ENCODE measurements at places on chromosomes 4 and X. TPM values are rescaled to one million over a fixed set of nuclear protein-coding genes. Genes with fewer than 3 reads are reported as not detected.

DNA sequence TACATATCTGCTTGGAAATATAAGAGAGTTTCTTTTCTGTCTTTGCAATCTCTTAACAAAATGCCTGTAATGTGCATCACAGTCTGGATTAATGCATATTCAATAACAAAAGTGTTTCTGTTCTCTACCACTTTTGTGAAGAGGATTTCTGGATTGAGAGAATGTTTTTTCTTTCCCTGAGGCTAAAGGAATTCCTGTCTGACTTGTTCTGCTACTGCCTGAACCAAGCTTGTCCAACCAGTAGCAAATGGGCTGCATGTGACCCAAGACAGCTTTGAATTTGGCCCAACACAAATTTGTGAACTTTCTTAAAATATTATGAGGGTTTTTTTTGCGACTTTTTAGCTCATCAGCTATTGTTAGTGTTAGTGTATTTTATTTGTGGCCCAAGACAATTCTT lies 1133.9 kb downstream of the SH3BGRL start:
- H3K4me1 ChIP-seq = no peaks in the 10 kb centered on the region
- no peak for DNase-seq
- no peak overlapping the region for H3K4me3 ChIP-seq
- no peaks in the 10 kb centered on the region for H3K27me3 ChIP-seq
- H3K27ac ChIP-seq = no peak overlapping the region

Gene RAB33A
- total RNA-seq = 9.9 TPM

Gene PNMA6F
- under 0.01 TPM for total RNA-seq

- DNase-seq = no peak
- H3K27me3 ChIP-seq = no peaks in the 10 kb centered on the region
- no peak overlapping the region for H3K4me3 ChIP-seq
- H3K27ac ChIP-seq = no peak overlapping the region
- no peaks in the 10 kb centered on the region for H3K4me1 ChIP-seq
These were observed 124.6 kb downstream of the NDST3 start for GRCh38 chr4:118158763-118159375.

GRCh38 chr4:80138551-80139538 lies 58.5 kb upstream of the PRDM8 start:
- DNase-seq = peak; percentile 57
- no peak overlapping the region for H3K4me3 ChIP-seq
- H3K27ac ChIP-seq = no peak overlapping the region

- no peaks in the 10 kb centered on the region for H3K36me3 ChIP-seq
- H3K27me3 ChIP-seq = no peaks in the 10 kb centered on the region
- H3K4me3 ChIP-seq = no peak overlapping the region
- peak overlapping the region; percentile 83 for H3K27ac ChIP-seq
These were observed 23.1 kb upstream of the TLR7 start for GRCh38 chrX:12843668-12844279.

DNA sequence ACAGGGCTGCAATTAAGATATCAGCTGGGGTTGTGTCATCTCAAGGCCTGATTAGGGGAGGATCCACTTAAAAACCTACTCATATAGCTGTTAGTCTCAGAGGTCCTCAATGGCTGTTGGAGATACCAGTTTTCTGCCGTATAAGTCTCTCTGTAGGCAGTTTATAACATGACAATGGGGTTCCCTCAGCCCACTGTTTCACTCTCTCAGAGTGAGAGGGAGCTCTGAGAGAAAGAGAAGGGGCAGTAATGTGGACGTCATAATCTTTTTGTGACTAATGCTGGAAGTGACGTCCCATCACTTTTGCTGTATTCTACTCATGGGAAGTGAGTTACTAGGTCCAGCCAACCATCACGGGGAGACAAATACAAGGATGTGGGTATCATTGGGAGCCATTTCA lies 70.3 kb downstream of the STIM2 start:
- no peaks in the 10 kb centered on the region for H3K27me3 ChIP-seq
- H3K4me3 ChIP-seq = no peak overlapping the region
- no peaks in the 10 kb centered on the region for H3K36me3 ChIP-seq
- no peak for DNase-seq
- no peak overlapping the region for H3K27ac ChIP-seq

- no peaks in the 10 kb centered on the region for H3K36me3 ChIP-seq
- no peak overlapping the region for H3K27ac ChIP-seq
- no peak for DNase-seq
- H3K4me3 ChIP-seq = no peak overlapping the region
These were observed 170.2 kb downstream of the RAPGEF2 start for GRCh38 chr4:159273141-159273438.

Gene PCDH10
- total RNA-seq = 1.7 TPM
